ENCODE measurements at places on chromosomes 4 and X.

GRCh38 chr4:77158487-77158861, 1.5 kb downstream of the CCNG2 start:
- DNase-seq, result no peak

GRCh38 chr4:132710971-132711370, 438.1 kb upstream of the PCDH10 start:
- DNase-seq, result no peak

DNA sequence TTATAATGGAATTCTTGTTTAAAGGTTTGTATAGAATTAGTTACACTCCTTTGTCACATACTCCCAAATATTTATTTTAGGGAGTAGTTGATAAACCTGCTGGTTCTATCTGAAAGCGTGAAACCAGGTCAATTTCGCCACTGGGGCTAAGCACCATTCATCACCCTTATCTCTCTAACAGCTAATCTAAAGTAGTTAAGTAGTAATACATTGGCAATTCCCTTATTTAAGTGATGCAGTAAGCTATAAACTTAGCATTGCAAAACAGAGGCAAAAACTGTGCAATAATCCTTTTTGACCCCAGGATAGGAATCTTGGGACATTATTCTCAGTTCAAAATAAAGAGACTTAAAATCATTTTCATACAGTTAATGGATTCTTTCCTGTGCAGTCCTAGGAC, 33.7 kb upstream of the PTPN13 start:
- DNase-seq, result no peak

- no peak for DNase-seq
Measured at GRCh38 chrX:150291014-150291413, 72.1 kb upstream of the MAMLD1 start.

DNA sequence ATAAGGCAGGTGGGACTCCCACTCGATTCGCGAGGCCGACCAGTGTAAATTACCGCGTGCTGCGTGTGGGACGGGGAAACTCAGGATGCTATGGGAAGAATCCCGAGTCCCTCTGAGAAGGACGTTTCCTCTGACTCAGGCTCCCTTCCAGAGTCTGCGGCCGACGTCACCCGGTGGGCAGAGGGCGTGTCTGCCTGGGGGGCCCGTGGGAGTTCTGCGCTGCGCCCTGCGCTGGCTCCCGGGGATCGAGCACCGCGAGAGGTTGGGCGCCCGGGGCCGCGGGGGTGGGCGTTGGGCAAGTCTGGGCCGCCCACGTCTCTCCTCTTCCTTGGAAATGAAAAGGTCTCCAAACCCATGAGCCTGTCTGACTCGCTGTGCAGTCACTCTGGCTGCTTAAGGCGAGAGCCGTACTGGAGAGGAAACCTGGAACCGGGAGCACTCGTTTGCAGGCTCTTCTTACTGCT, 568 bp downstream of the NIPAL1 start:
- DNase-seq, result no peak

DNA sequence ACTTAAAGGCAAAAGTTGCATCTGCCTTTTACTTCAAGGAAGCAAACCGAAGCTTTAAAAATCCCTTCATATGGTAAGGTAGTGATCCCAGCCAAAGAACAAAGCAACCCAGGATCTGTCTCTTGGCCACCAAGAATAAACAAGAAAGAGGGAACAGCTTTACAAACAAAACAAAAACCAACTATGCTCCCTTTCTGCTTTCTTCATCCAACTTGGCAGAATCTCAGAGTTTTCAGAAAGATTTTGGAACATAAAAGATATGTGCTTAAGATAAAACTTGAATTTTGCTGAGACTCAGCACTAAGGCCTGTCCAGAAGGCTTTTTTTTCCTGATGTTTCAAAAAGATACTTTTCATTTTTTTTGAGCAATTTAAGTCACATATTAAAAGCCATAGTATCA, 94.0 kb downstream of the COL4A6 start:
- DNase-seq, result no peak

DNA sequence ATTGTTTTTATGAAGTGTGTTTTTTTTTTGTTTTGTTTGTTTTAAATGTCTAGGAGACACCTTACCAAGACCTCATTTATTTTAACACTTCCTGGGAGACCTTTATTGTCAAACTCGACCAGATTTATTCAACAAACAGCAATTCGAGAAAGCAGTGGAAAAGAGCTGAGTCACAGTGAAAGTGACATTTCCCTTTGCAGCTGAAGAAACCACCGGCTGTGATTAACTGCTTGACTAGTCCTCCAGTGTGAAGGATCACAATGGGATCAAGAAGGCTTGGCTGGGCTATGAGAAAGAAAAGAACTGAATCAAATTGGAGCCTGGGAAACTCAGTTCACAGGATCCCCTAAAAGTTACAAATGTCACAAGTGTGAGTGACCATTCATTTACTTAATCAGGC, 11.9 kb upstream of the ADH7 start:
- DNase-seq, result no peak

GRCh38 chr4:159508917-159509500, 406.1 kb downstream of the RAPGEF2 start:
- no peak for DNase-seq

- no peak for DNase-seq
Measured at GRCh38 chrX:45806410-45807121, 605.9 kb upstream of the DIPK2B start.
